GM23248 (cell line): ENCODE measurements at places on chromosomes 2 and 18. TPM values are rescaled to one million over a fixed set of nuclear protein-coding genes. Genes with fewer than 3 reads are reported as not detected.

EMILIN1 gene
- total RNA-seq: 219 and 229 TPM in 2 replicates

DNA sequence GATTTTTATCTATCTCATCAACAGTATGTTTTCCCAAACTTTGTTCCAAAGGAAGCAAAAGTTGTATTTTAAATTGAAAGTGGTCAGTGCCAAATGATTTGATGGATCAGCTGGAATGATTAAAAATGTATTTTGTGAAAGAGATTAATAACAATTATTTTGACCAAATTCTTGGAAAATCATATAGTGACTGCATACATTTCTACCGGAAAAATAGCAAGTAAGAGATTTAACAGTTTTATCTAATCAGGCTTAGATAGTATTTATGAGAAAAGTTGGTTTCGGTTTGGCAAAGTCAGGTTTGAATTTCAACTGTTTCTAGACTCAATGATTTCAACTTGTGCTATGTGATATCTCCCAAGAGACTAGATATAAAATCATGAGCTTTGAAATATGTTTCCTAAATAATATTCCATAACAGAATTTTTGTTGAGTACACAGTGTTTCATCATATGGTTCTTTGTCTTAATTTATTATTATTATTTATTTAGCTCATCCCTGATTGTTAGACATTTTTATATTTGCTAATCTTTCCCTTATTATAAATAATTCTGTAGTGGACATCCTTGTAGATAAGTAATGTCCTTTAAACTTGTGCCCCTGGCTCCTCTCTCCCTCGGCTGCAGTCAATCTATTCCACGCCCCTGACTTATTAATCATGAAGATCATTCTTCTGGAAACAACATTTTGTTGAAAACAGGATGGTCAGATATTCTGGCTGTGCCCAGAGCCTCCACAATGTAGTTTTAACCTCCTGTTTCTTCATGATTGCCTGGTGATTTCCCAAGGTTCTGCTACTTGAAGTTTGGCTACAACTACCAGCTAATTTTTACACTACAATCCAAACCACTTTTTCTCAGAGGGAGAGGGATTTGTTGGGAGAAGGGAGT lies 520.7 kb upstream of the TCF4 start:
- H3K4me3 ChIP-seq: no peak overlapping the region
- H3K4me1 ChIP-seq: no peaks in the 10 kb centered on the region
- no peaks in the 10 kb centered on the region for H3K36me3 ChIP-seq
- DNase-seq: no peak

GRCh38 chr18:78731398-78732032 lies 248.1 kb upstream of the SALL3 start:
- no peaks in the 10 kb centered on the region for H3K4me1 ChIP-seq
- H3K36me3 ChIP-seq: no peaks in the 10 kb centered on the region
- no peak overlapping the region for H3K4me3 ChIP-seq
- no peaks in the 10 kb centered on the region for H3K27me3 ChIP-seq

- peaks cover 30% of the 10 kb centered on the region for H3K4me1 ChIP-seq
- no peaks in the 10 kb centered on the region for H3K27me3 ChIP-seq
- peak overlapping the region; percentile 73 for H3K27ac ChIP-seq
- H3K4me3 ChIP-seq: peak overlapping the region; percentile 82
Measured at GRCh38 chr2:84970210-84970867, 622 bp upstream of the KCMF1 start.

DNA sequence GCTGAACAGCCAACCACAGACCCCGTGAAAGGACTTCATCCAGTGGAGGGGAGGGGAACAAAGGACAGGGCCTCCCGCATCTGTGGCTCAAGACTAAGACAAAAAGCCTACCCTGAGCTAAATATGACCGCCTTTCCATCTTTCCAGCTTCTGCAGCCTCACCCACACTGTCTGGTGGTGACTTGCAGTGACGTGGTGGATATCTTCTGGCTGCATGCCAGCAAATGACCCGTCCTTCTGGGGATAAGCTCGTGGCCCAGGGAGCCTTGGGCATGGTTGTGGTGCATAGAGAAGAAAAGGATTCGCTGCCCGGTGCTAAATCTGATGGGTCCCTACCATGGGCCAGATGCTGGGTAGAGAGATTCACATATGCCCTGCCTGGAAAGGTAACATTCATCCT lies 8.7 kb upstream of the NGEF start:
- H3K4me1 ChIP-seq: peaks cover 14% of the 10 kb centered on the region
- no peak overlapping the region for H3K4me3 ChIP-seq
- no peak overlapping the region for H3K27ac ChIP-seq

- no peaks in the 10 kb centered on the region for H3K27me3 ChIP-seq
- H3K36me3 ChIP-seq: no peaks in the 10 kb centered on the region
- DNase-seq: peak; percentile 13
- no peaks in the 10 kb centered on the region for H3K4me1 ChIP-seq
- H3K27ac ChIP-seq: no peak overlapping the region
Measured at GRCh38 chr2:160783474-160783873, 289.9 kb upstream of the RBMS1 start.

DNA sequence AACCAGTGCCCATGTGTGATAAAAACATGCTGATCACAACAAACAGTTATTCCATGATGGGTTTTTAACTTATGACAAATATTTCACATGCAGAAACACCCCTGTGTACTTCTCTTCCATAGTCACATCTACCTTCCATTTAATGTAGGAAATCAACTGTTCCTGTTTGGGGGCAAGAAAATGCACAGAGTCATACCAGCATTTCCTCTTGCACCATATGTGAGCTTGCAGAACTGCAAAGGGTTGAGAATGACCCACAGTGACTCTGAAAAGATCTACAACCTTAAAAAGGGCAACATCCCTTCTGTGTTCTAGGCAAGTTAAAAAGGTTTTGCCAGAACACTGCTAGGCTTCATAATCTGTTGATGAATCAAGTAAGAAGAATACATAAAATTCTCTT lies 9.9 kb downstream of the BMP10 start:
- H3K4me1 ChIP-seq: no peaks in the 10 kb centered on the region
- no peak overlapping the region for H3K27ac ChIP-seq
- no peak for DNase-seq

MYO3B gene
- total RNA-seq: 0.11 TPM in 1 of 2 replicates, not detected in the other

GRCh38 chr18:74951165-74951760 lies 257.7 kb downstream of the PTGR3 start:
- no peaks in the 10 kb centered on the region for H3K27me3 ChIP-seq
- no peak overlapping the region; the same call in 1 of the 2 replicates for H3K27ac ChIP-seq
- peak; percentile 80 for DNase-seq
- H3K4me3 ChIP-seq: no peak overlapping the region; the same call in 1 of the 2 replicates

ERFE gene
- 0.51 and 0.86 TPM in 2 replicates for total RNA-seq

DNA sequence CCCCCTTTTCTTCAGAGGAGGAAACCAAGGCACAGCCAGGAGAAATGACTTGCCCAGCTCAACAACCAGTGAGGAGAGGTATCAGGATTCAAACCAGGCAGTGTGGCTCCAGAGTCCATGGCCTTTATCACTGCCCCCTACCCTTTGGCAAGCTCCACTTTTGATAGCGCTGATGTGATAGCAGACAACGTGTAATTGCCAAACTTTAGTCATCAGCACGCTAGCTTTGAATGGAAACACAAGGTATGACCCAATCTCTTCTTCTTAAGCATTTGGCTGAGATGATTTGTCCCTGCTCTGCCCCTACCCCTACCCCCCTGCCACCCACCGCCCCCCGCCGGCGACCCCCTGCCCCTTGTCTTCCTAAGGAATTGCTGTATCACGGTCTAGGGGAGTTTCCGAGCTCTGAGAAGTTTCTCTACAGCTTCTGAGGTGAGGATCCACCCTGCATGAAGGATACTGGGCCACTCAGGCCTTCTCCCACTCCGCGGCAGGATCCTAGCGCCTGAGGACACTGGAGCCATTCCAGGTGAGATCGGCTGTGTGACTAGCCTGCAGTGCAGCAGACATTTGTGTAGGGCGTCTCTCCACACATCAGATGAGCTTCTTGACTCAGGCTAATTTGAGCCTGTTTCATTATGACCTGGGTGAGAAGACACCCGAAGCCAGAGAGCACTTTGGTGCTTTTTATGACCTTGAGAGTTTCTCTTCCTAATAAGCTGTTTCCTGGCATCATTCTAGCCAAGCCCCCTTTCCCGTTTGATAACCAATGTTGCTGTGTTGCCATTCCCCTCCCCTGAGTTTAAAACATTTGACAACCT lies 75.1 kb upstream of the MAP4K4 start:
- DNase-seq: no peak
- H3K4me3 ChIP-seq: no peak overlapping the region
- no peaks in the 10 kb centered on the region for H3K27me3 ChIP-seq
- H3K36me3 ChIP-seq: no peaks in the 10 kb centered on the region
- no peak overlapping the region for H3K27ac ChIP-seq
- H3K4me1 ChIP-seq: no peaks in the 10 kb centered on the region

GRCh38 chr2:54813584-54813983 lies 90.1 kb downstream of the EML6 start:
- H3K27me3 ChIP-seq: no peaks in the 10 kb centered on the region
- H3K36me3 ChIP-seq: no peaks in the 10 kb centered on the region

- H3K4me1 ChIP-seq: no peaks in the 10 kb centered on the region
- H3K27ac ChIP-seq: no peak overlapping the region
- H3K36me3 ChIP-seq: no peaks in the 10 kb centered on the region
- H3K27me3 ChIP-seq: no peaks in the 10 kb centered on the region
- no peak for DNase-seq
- H3K4me3 ChIP-seq: no peak overlapping the region
Measured at GRCh38 chr2:30956995-30957394, 149.7 kb upstream of the CAPN13 start.

GRCh38 chr2:39728941-39729351 lies 50.1 kb downstream of the THUMPD2 start:
- H3K36me3 ChIP-seq: 0 out of 2 replicates have a peak, but pooled peaks cover 6% of the 10 kb centered on the region
- peaks cover 15% of the 10 kb centered on the region for H3K4me1 ChIP-seq

GRCh38 chr2:897091-897490 lies 53.6 kb upstream of the SNTG2 start:
- H3K36me3 ChIP-seq: no peaks in the 10 kb centered on the region
- no peak overlapping the region for H3K4me3 ChIP-seq
- H3K4me1 ChIP-seq: no peaks in the 10 kb centered on the region
- DNase-seq: no peak
- H3K27ac ChIP-seq: no peak overlapping the region
- peaks cover 8% of the 10 kb centered on the region for H3K27me3 ChIP-seq

GRCh38 chr18:77082316-77082955 lies 50.1 kb downstream of the MBP start:
- H3K27me3 ChIP-seq: no peaks in the 10 kb centered on the region
- H3K27ac ChIP-seq: no peak overlapping the region
- H3K4me3 ChIP-seq: no peak overlapping the region
- no peaks in the 10 kb centered on the region for H3K36me3 ChIP-seq
- peaks cover 23% of the 10 kb centered on the region for H3K4me1 ChIP-seq

DNA sequence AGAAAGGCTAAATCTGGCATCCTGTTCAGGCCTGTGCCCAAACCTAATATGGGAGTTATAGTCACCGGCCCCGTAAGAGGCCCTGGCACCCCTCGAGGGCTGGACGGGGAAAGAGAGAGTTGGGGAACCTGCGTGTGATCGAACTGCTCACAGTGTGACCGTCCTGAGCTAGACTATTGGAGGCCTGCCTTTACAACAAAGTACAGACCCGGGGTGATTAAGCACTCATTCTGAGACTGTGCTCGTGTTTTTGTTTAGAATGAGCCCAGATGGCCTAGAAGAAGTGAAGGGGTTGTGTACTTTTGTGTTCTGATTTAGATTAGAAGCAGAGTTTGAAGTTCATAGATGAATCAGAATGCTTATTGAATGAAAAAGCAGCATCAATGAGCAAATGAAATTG lies 115.3 kb downstream of the ACOXL start:
- DNase-seq: no peak
- H3K27me3 ChIP-seq: peaks cover 37% of the 10 kb centered on the region
- no peaks in the 10 kb centered on the region for H3K36me3 ChIP-seq
- H3K4me3 ChIP-seq: no peak overlapping the region
- H3K27ac ChIP-seq: no peak overlapping the region

DNA sequence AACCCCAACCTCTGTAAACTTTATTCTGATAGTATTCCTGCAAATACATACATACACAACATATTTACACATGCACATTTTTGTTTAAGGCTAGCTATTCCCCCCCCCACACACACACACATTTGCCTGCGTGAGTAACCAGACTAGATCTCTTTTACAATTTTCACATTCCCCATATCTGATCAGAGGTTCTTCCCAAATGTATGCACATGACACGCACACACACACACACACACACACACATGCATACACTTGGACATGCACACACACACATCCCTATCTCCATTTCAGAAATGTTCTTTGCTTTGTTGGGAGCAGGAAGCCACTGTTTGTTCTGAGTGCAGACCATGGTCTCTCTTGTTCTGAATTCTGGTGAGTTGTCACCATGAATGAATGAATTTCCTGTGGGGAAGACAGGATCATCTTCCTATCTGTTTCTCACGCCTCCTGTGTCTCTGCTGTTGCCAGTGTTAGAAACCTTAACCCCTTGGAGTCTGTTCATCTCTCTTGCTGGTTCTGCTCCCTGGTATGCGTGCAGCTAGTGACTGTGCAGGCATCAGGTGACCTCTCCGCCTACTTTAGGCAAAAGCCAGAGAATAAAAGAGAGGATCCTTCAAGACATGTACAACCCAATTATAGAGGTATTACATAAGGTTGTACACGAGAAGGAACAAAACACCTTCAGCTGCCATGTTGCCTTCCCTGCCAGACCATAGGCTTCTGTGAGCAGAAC lies 251.0 kb upstream of the RAB12 start:
- H3K4me3 ChIP-seq: no peak overlapping the region
- no peaks in the 10 kb centered on the region for H3K36me3 ChIP-seq
- H3K27me3 ChIP-seq: no peaks in the 10 kb centered on the region
- no peaks in the 10 kb centered on the region for H3K4me1 ChIP-seq
- H3K27ac ChIP-seq: no peak overlapping the region

GRCh38 chr2:23504591-23504990 lies 119.6 kb downstream of the KLHL29 start:
- H3K27ac ChIP-seq: no peak overlapping the region
- no peaks in the 10 kb centered on the region for H3K36me3 ChIP-seq
- no peaks in the 10 kb centered on the region for H3K27me3 ChIP-seq
- DNase-seq: no peak
- no peaks in the 10 kb centered on the region for H3K4me1 ChIP-seq
- H3K4me3 ChIP-seq: no peak overlapping the region

RBM45 gene
- 15.2 and 15.4 TPM in 2 replicates for total RNA-seq

FAM228A gene
- 2.1 TPM in 1 of 2 replicates, not detected in the other for total RNA-seq

- H3K4me1 ChIP-seq: no peaks in the 10 kb centered on the region
- H3K36me3 ChIP-seq: no peaks in the 10 kb centered on the region
- no peaks in the 10 kb centered on the region; the same call in 1 of the 2 replicates for H3K27me3 ChIP-seq
- H3K27ac ChIP-seq: no peak overlapping the region
Measured at GRCh38 chr18:6313415-6313814, 101.3 kb downstream of the L3MBTL4 start.

GRCh38 chr2:233241803-233242202 lies 9.7 kb upstream of the ATG16L1 start:
- H3K27me3 ChIP-seq: no peaks in the 10 kb centered on the region
- H3K4me1 ChIP-seq: no peaks in the 10 kb centered on the region
- H3K27ac ChIP-seq: no peak overlapping the region
- H3K36me3 ChIP-seq: no peaks in the 10 kb centered on the region
- DNase-seq: no peak

- H3K27ac ChIP-seq: no peak overlapping the region
- H3K27me3 ChIP-seq: no peaks in the 10 kb centered on the region; the same call in 1 of the 2 replicates
- no peaks in the 10 kb centered on the region for H3K36me3 ChIP-seq
Measured at GRCh38 chr18:2337552-2338141, 233.7 kb downstream of the METTL4 start.

GRCh38 chr2:101327863-101328394 lies 19.4 kb upstream of the RNF149 start:
- no peaks in the 10 kb centered on the region for H3K27me3 ChIP-seq
- no peak for DNase-seq
- H3K4me3 ChIP-seq: no peak overlapping the region
- H3K27ac ChIP-seq: no peak overlapping the region
- H3K4me1 ChIP-seq: peaks cover 6% of the 10 kb centered on the region; the same call in 1 of the 2 replicates
- H3K36me3 ChIP-seq: no peaks in the 10 kb centered on the region
